Activated CD4-positive, alpha-beta T cell treated with anti-CD3 and anti-CD28 coated beads for 36 hours (primary cell): ENCODE measurements at places on chromosomes 5 and 9.

- DNase-seq = no peak
Measured at GRCh38 chr5:6459896-6460295, 11.2 kb downstream of the UBE2QL1 start.

GRCh38 chr5:124300815-124301621 is 445.4 kb downstream of the ZNF608 start:
- DNase-seq = no peak

DNA sequence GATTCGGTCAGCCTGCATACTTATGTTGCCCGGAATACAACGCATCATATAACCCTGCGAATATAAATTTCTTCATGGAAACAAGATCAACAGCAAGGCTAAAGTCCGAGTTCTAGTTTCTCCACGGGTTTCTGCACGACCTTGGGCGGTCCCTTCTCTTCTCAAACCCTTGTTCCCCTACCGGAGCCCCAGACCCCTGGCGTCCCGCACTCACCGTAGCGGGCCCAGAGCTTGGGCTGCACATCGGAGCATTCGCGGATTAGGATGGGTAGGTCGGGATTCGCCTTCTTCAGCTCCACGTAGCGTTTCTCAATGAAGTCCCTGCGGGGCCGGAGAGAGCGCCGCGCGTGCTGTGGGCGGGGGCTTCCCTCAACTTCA is 399 bp downstream of the NDUFA2 start:
- DNase-seq = no peak

DNA sequence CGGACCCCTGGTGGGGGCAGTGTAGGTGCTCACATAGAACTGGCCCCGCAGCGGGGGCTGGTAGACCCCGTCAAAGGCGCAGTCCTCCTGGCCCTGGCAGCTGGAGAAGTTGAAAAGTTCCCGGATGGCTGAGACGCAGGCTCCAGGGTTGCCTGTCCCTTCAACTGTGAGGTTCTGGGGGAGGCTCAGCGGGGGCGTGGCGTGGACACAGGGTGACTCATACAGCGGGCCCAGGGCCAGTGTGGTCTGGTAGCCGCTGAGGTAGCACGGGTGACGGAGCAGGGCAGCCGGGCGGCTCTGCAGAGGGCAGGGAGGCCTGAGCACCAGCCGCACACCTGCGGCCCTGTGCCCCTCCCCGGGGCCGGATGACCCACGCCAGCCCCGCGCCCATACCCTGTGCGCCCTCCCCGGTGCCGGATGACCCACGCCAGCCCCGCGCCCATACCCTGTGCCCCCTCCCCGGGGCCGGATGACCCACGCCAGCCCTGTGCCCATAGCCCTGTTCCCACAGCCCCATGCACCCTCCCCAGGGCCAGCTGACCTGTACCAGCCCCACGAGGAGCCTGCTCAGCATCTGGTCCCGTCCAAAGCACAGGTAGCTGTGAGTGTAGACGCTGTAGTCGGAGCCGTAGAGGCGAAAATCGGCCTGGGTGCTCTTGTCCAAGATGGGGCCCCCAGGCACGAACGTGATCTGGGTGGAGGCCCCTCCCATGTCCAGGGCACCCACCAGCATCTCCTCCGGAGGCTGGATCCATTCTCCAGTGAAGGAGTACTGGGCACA is 5.0 kb downstream of the ENTPD8 start:
- no peak for DNase-seq

DNA sequence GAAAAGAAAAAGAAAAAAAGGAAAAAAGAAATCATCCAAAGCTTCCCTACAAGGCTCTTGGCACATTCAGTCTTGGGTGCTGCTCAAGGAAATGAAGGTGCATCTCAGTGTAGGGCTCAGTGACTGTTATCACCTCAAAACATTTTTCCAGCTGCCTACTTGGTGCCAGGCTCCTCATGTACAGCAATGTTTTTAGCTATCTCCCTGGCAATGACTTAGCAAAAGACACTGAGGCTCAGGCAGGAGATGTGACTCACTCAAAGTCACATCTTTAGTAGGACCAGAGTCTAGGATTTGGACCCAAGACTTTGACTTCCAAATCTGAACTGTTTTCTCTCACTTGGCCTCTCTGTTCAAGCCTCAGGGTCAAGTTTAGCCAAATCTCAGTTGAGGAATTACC is 264.2 kb downstream of the CRB2 start:
- no peak for DNase-seq

DNA sequence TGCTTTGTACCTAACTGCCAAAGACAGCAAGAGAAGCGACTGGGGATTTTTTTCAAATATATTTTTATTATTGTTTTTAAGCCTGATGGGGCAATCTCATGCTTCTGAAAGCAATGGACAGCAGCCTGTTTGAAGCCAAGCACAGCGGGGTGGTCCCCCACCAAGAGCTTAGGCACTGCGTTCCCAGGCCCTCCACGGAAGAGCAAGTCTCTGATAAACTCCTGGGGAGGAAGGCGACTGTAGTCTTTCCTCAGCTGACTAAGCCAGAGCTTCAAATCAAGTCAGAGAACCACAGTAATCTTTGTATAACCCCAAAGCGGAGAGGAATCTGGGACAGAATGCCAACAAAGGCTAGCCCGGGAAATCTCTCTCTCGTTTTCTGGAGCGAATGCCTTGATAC is 54.4 kb downstream of the ARSB start:
- DNase-seq = no peak

DNA sequence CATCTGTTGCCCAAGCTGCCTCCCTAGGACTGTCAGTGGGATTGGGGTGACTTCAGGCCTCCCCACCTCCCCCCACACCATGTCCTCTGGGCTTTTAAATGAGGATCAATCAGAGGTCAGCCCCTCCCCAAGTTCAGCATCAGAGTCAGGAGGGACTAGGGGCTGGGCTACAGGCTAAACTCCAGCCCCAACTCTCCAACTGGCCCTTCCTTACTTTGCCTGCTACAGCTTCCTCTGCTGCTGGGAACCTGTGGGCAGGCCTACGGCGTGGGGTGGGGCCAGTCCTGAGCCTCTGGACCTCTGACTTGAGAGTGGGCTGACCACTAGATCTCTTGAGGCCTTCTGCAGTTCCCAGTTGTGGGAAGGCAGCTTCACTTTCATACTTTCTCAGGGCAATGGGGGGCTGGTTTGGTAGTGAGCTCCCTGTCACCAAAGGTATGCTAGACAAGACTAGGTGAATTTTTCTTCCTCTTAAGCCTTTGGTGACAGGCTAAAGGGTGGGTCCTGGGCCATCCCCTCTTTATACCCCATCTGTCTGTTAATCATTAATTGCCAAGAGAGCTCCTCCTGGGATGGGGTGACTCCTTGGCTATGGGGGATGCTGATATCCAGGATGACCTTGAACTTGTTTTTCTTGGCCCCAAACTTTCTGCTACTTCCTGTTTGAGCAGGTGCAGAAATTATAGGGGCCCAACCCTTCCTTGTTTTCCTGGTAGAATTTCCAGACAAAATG is 10.8 kb upstream of the DAB2IP start:
- no peak for DNase-seq

DNA sequence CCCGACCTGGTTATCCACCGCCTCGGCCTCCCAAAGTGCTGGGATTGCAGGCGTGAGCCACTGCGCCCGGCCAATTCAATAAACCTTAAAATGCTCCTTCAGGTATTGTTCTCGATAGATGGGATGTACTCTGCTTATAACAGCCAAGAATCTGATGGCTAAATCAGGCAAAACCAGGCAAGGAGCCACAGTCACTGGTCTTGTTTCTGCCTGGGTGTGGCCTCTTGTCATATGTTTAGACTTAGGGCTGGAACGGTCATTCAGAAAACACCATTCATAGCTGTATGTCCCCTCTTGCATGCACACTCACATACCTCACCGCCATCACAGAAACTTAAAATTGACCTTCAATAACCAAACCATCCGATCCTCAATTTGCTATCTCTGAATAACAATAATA is 7.7 kb downstream of the FAM219A start:
- DNase-seq = no peak

GRCh38 chr5:55773057-55773456 is 35.2 kb downstream of the DDX4 start:
- no peak for DNase-seq

DNA sequence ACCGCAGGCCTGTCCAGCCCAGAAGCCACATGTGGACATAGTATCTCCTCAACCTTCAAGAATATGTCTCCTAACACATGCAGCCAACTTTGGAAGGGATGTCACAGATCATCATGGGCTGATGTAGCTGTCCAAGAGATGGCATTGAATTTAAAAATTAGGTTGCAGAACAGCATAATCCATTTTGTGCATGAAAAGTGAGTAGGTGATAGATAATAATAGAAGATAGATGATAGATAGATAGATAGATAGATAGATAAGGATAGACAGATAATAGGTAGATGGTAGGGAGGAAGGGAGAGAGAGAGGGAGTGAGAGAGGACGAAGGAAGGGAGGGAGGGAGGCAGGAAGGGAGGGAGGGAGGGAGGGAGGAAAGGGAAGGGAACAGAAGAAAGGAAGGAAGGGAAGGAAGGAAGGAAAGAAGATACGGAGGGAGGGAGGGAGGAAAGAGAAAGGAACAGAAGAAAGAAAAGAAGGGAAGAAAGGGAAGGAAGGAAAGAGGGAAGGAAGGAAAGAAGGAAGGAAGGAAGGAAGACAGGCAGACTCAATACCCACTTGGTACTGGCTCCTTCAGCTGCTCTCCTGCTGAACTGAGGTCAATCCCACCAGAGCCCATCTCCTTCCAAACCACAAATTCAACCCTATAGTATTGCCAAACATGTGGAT is 28.9 kb upstream of the ERGIC1 start:
- DNase-seq = no peak

GRCh38 chr9:126397056-126397455 is 70.4 kb downstream of the MVB12B start:
- peak; percentile 87 for DNase-seq

GRCh38 chr9:130320723-130321481 is 55.3 kb downstream of the HMCN2 start:
- DNase-seq = no peak

DNA sequence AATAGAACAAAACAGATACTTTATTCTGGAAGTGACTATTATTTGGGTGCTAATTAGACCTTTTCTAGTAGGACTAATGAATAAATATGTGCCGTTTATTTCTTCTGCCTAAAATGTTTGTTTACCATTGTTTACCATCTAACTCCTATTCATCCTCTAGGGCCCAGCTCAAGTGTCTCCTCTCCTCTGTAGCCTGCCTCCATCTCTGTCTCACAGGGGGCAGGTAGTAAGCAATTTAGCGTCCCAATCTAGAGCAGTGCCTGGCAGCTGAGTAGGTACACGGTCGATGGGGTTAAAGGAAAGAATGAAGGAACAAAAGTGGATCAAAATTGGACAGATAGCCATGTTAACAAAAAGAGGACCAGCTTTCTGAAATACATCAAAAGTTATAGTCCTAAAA is 230.9 kb downstream of the SLF1 start:
- DNase-seq = no peak

- no peak for DNase-seq
Measured at GRCh38 chr5:102582696-102583095, 83.9 kb upstream of the SLCO6A1 start.

DNA sequence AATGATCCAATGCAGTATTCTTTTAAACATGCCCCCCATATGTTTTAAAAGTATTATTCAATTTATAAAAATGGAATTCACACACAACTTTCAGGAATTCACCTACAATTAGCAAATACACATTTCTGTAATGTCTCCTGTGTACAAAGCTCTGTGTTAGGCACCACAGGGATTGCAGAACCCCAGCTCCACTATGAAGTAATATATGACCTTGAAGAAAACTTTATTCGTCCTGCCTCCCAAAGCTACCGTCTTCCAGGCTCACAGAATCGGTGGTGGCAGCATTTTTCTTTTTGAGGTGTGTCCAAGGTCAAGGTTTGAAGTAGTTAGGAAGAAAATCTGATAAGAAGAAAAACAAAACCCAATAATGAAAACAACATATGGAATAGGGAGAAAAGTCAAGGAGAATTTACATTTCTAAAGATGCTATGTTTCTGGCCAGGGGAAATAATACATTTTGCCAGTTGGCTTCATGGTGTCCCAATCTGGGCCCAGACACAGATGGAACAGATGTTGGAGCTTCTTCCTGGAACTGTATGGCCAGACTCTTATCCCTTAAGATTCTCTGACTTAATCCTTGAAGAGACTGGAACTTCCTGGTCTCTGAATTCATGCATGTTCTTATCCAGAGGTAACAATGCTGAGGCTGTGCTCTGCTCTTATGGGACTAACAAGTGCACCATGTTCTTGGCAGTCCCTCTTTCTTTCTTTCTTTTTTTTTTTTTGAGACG is 22.0 kb upstream of the LVRN start:
- DNase-seq = no peak

DNA sequence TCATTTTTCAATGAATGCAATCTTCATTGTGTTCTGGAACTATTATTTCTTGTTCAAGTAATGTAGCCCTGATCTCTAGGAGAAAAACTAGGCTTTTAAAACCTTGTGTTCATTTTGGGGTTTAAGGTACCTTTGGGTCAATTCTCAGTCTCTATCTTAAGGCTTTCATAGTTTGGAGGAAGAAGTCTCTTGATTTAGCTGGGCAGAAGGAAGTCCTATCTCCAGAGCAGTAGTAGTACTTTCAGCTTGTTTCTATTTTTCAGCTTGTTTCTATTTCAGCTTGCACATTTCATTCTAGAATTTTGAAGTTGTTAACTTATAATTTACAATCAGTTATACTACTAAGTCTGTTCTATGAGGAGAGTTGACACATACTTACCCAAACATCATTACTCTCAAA is 15.2 kb downstream of the CSNK1G3 start:
- no peak for DNase-seq

- no peak for DNase-seq
Measured at GRCh38 chr5:6832994-6833393, 119.8 kb downstream of the TENT4A start.

DNA sequence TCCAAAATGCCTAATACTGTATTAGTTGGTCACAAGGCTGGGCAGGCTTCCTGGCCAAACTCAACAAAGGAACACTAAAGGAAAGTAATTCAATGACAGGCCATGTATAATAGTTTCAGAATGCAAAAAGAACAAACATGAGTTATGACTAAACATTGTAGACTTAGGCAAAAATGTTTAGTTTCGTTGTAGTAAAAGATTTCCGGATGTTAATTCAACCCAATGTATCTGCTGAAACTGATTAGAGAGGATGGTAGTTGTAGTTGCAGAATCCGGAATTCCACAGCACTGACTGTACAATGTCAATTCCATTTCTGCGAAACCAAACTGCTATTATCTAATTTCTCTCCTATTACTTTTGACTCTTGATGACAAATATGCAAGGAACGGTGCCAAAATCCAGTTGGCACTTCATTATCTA is 117.9 kb upstream of the FST start:
- DNase-seq = no peak

DNA sequence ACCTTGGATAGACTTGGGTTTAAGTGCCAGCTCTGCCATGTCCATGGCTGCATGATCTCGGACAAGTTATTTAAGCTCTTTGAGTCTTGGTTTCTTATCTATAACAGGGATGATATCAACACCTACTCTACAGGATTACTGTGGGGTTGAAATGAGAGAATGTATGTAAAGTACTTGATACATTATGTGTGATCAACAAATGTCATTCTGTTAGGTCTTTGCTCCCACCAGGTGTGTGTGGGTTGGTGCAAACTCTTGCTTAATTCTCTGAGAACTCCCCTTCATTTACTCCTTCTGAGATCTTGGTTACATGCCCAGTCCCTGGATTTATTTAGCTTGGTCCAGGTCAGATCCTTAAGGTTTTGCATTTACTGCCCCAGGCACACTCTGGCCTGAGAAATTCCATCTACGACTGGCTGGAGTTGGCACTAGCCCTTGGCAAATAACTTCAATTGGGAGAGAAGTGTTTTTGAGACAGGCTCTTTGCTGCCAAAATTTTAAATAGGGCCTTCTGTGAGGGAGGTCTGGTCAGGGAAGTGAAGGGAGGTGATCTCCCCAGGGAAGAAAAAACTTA is 63.5 kb upstream of the KLF9 start:
- DNase-seq = no peak

- no peak for DNase-seq
Measured at GRCh38 chr5:98825582-98826375, 52.3 kb downstream of the RGMB start.

GRCh38 chr5:20335978-20336377 is 348.0 kb upstream of the CDH18 start:
- DNase-seq = no peak
